ENCODE measurements at places on chromosomes 1 and 21. TPM values are rescaled to one million over a fixed set of nuclear protein-coding genes. Genes with fewer than 3 reads are reported as not detected.

GRCh38 chr1:206859082-206859521, 6.3 kb upstream of the IL20 start:
- DNase-seq, result no peak

- no peak for DNase-seq
Measured at GRCh38 chr1:113940365-113941244, 11.5 kb downstream of the HIPK1 start.

GRCh38 chr1:92017656-92018055, 12.1 kb upstream of the EPHX4 start:
- no peak for DNase-seq

DNA sequence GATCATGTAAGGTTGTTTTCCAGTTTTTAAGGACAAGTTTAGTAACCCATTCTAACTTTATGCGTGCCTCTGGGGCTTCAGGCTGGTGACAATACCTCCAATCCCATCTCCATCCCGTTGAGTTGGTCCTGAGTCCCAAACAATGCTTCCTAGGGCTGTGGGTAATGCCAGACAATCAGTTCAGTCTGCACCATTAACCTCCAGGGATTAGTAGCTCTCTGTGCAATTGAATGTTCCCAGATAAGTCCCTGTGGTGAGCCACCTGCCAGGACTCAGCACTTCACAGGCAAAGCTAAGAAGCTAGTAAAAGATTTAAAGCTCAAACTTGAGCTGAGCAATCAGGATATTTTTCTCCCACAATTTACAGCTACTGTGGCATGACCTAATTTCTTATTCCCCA, 462.2 kb upstream of the PTBP2 start:
- DNase-seq, result no peak

- peak; percentile 96 for DNase-seq
Measured at GRCh38 chr1:181088079-181089016, at the start of gene IER5. IER5 (plus strand) TSS chr1:181088700; CDS start chr1:181088903, 203 bp downstream.

- no peak for DNase-seq
Measured at GRCh38 chr1:222730866-222731265, 6.1 kb upstream of the FAM177B start.

MPL gene
- total RNA-seq, result not detected

DNA sequence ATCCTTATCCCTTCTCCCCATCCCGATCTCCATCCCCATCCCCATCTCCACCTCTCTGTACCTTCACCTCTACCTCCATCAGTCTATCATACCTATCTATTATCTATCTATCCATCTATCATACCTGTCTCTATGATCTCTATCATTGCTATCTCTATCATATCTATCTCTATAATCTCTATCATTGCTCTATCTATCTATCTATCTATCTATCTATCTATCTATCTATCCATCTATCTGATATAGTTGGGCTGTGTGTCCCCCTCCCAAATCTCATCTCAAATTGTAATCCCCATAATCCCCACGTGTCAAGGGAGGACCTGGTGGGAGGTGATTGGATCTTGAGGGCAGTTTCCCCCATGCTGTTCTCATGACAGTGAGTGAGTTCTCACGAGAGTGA, 97.9 kb upstream of the PAXBP1 start:
- no peak for DNase-seq

- no peak for DNase-seq
Measured at GRCh38 chr1:248613742-248614141, 16.2 kb upstream of the OR2T10 start.

- no peak for DNase-seq
Measured at GRCh38 chr1:178096421-178096820, 2.5 kb downstream of the RASAL2 start.

DNA sequence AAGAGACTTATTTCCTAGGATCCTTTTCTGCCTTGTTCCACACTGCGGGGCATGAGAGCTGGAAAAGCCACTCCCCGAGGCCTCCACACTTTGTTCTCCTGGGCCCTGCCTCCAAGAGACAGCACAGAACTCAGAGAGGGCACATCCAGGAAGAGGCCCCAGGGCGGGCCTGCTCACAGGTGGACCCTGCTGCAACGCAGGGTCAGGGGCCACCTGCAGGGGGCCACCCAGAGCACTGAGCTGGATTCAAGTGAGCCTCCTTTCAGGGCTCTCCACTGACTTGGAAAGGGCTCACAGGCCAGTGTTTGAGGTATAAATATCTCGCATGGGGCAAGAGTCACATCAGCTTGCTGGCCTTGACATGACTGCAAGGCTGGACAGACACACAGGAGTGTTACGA, 4.8 kb downstream of the RGS16 start:
- DNase-seq, result no peak

DNA sequence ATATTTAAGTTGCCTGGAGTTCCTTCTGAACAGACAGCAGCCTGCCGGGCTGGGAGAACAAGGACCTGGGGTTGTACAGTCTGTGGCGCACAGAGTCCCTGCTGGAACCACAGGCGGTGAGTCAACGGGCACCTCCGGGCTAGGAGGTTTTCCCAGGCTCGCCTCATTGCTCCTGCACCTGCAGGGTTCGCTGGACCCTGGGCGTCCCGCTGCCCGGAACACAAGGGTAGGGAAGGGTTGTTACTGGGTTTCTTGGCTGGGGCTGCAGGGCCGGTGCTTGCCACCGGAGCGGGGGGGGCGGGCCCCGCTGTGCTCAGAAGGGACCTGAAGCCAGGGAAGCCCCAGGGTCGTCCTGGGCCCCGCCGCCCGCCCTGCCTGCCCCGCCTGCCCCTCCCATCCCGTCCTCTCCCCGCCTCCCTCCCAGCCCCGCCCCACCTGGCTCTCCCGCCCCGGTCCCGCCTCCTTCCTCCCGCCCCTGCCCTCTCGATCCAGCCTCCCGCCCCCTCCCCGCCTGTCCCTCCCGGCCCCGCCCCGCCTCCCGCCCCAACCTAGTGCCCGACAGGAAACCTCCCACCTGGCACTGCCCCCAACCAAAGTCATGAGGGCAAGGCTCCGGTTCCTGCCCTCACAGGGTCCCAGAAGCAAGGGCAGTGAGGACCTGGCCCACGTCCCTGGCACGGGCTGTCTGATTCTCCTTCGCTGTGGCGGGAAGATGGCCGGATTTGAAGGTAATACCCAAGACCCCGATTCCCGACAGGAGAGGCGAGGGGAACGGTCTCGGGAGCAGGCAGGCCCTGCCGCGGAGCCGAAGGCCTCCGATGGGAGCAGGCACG, 6.8 kb downstream of the JMJD4 start:
- no peak for DNase-seq

GRCh38 chr1:149917571-149918144, at the start of gene SV2A:
SV2A (minus strand) TSS chr1:149917844; CDS start chr1:149913840, 4,004 bp downstream.
- peak; percentile 83 for DNase-seq

LRRC53 gene
- total RNA-seq, result not detected

- no peak for DNase-seq
Measured at GRCh38 chr1:42979896-42980800, 21.5 kb upstream of the SLC2A1 start.

DNA sequence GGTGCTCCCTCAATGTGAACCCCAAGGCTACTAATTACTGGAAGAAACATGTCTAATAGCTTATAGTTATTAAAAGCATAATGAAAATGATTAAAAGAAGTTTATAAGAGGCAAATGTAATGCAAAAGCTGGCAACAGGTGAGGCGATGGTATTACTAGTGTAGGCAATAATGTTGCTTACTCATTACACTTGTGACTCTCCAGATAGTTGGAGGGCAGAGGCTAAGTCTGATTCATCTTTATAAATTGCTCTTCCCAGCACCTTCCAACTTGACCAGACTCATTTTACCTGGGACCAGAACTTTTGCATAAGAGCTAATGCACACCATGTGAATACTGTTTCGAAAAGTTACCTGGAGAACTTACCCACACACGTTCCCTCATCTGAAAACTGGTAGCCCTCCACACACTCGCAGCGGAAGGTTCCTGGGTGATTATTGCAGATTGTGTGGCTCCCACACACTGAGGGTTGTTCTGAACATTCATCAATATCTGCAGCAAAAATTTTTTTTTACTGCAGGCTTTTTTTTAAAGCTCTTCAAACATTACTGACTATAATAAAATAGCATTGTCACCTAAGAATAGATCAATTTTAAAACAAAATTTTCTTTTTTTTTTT, 48.0 kb downstream of the NID1 start:
- no peak for DNase-seq

- no peak for DNase-seq
Measured at GRCh38 chr21:31795992-31796391, 64.1 kb upstream of the SCAF4 start.

GRCh38 chr1:154198756-154199562, 7.1 kb upstream of the TPM3 start:
- no peak for DNase-seq

Measured in occipital lobe (tissue), 3 donors.